Cerebellar nuclear complex (tissue), 1 donor: ENCODE measurements at places on chromosomes 5 and 9.
A peak's percentile ranks its signal among the peaks of the same experiment; 100 is the strongest.

GRCh38 chr9:114409103-114409780 is 21.5 kb upstream of the AKNA start:
- no peak for DNase-seq

GRCh38 chr9:4110562-4110961 is 189.3 kb downstream of the GLIS3 start:
- DNase-seq, result no peak

DNA sequence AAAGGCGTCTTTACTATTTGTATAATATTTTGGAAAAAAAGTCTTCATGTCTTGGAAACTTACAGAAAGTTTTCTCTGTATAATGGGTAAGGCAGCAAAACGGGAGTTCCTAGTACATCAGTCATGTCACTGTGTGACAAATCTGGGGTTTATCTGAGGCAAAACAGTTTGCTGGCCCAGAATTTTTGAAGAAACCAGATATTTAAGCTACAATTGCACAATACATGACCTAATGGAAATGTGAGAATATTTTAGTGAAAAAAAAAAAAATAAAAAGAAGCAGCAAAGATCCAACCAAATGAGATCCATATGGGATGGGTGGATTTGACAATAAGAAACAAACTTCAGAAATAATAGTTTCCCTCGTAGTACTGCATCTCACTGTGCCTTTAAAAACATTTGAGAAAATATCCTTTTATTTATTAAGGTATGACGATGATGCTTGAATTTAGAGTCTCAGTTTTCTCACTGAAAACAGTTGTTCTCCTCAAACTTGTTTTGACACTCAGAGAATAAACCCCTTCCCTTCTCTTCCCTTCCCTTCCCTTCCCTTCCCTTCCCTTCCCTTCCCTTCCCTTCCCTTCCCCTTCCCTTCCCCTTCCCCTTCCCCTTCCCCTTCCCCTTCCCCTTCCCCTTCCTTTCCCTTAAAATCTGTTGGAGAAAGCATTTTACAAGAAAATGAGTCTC is 180.5 kb upstream of the TUT7 start:
- no peak for DNase-seq

DNA sequence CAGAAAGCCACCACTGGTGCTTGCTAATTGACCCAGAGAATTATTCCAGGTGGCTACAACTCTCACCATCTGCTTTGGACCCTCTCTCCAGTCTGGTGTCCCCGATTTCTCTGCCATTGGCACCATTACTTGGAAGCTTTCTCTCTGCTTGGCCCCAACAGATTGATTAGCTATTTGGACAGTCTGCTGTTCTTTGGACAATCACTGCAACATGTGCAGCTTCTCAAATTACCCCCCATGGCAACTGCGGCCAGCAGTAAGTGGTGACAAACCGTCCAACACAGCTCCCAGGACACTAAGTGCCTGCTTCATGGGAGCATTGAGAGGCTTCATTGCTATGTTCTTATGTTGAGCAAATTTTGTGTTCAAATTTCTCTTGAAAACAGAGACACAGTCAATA is 309.8 kb downstream of the TAF11L14 start:
- DNase-seq, result peak; percentile 32

- no peak for DNase-seq
These were observed 45.2 kb downstream of the PAX5 start for GRCh38 chr9:36988848-36989247.

DNA sequence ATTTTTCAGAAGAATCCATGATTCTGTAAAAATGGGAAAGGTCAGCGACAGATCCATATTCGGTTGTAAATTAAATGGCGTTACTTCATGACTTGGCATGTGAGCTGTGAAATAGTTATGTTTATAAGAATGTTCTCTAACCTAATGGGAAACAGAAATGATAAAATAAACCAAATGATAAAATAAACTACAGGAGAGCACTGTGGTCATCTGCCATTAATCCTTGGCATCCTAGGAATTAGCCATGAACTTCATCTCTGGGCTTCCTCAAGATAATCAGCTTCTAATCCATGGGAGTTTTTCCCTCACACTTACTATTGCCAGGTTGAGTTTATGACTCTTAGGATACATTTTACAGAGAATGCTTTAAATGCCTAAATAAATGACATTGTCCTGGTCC is 94.6 kb upstream of the SLC30A5 start:
- no peak for DNase-seq

- DNase-seq, result no peak
These were observed 641.6 kb downstream of the NR2F1-AS1 start for GRCh38 chr5:92939428-92939827.

GRCh38 chr9:131276094-131276888 is at the start of gene FAM78A:
FAM78A (minus strand) TSS chr9:131276510; CDS start chr9:131276179, 331 bp downstream.
- no peak for DNase-seq
